RKO (cell line): ENCODE measurements at places on chromosomes 13 and 19.

DNA sequence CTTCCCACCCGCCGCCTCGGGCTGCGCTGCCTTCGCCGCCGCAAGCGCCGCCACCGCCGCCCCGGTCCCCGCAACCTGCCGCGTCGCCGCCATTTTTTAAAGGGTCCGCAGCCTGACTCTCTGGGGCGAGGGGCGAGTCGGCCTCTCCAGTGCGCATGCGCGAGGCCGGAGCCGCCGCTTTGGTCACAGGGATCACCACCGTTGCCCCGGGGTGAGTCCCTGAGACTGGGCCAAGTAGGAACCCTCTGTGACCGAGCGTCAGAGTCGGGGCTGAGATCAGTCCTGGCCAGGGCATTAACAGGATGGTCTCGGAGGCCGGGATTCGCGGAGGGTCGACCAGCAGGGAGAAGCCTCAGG is 42.6 kb downstream of the ZNF146 start:
- DNase-seq, result no peak

GRCh38 chr19:19537075-19538048 is 703 bp upstream of the CILP2 start:
- DNase-seq, result no peak

DNA sequence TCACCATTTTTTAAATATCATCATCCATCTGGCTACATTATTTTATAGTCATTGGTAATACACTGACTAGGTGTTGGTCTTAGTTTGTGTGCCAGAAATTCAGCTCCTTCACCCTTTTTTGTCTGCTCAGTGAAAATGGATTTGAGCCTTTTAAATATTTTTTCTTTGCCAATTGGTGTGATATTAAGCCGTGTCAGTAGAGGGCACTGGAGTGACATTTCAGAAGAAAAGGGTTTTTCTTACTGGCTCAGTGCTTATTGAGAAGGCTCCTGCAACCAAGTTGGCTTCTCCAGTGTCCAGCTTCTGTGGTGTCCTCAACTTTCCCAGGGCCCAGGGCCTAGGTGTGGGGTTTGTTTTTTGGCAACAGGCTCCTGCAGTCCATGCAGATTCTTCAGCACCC is 546.6 kb downstream of the DACH1 start:
- peak; percentile 58 for DNase-seq

- DNase-seq, result peak; percentile 63
These were observed at the start of gene ARHGEF1 for GRCh38 chr19:41882568-41883462. TSS of gene ARHGEF1 (plus strand) at chr19:41883184. CDS start at chr19:41888083, 4,899 bp downstream.

GRCh38 chr19:38815059-38816001 is 2.6 kb upstream of the LGALS4 start:
- DNase-seq, result no peak

DNA sequence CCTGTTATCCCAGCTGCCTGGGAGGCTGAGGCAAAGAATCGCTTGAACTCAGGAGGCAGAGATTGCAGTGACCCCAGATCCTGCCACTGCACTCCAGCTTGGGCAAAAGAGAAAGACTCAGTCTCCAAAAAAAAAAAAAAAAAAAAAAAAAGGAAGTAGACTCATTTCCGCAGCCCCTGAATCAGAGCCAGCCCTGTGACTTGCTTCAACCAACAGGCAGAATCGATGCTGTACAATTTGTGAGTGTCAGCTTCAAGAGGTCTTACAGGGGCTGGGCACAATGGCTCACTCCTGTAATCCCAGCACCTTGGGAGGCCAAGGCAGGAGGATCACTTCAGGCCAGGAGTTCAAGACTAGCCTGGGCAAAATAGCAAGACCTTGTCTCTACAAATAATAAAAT is 12.8 kb downstream of the ANKRD27 start:
- peak; percentile 84 for DNase-seq

- no peak for DNase-seq
These were observed 29.1 kb downstream of the VAV1 start for GRCh38 chr19:6801485-6802086.

GRCh38 chr13:28058866-28059613 is 41.3 kb downstream of the FLT3 start:
- peak; percentile 44 for DNase-seq

- no peak for DNase-seq
These were observed 569 bp downstream of the DLEU7 start for GRCh38 chr13:50842990-50843256.

DNA sequence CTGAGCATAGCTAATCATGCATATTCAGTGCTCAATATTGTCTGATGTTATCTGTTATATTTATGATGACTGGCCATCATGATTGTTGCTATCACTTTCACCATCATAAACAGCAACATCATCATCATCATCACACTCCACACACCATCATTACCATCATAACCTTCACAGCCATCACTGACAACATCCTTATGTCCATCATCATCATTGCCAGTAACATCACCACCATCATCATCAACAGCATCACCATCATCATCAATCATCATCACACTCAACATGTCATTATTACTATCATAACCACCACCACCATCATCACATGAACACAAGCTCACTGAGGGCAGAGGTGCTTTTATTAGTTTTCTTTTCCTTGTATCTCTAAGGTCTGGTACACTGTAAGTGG is 75.9 kb downstream of the MBD3L1 start:
- no peak for DNase-seq

DNA sequence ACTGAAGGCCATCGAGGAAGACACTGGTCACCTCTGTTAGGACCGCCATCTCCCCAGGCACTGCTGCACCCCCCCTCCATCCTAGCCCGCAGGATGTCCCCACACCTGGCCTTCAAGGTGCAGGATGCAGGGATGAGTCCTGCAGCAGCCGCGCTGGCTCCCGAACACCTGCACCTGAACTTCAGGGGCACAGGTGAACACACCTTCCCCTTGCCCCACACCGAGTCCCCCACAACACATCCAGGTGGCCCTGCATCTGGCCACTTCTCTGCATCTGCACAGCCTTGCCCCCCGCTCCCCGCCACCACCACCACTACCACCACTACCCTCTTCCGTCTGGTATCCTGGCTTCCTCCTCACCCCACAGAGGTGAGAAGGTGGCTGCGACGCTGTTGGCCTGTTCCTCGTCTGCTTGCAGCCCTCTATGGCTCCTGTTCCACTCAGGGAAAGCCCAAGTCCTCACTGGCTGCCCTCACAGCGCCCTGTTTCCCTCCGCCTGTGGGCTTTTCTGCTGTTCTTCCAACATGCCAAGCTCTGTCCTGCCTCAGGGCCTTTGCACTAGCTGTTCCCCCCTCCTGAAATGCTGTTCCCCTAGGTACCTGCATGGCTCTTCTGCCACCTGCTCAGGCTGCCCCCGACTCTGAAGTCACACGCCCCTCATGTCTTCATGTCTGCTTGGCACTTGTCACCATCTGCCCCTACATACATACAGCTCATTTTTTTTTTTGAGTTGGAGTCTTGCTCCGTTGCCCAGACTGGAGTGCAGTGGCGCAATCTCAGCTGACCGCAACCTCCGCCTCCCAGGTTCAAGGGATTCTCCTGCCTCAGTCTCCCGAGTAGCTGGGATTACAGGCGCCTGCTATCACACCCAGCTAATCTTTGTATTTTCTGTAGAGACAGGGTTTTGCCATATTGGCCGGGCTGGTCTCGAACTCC is 1.4 kb upstream of the CERS1 start:
- DNase-seq, result no peak

DNA sequence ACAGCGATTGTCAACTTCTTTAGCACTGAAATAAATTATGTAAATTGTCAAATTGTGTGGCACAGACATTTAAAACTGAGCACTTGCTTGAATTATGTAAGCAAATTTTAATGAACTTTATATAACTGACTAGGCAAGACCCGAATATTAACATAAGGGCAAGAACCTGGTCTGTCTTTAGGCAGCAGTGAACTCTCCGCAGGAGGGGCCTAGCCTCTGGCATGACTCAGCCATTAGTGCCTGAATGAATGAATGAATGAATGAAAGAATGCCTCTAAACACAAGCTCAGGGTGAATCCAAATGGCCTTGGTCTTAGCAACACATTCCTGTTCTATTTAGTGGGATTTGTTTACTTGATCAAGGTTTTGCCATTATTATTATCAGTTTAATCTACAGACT is 654.7 kb upstream of the ARGLU1 start:
- no peak for DNase-seq

DNA sequence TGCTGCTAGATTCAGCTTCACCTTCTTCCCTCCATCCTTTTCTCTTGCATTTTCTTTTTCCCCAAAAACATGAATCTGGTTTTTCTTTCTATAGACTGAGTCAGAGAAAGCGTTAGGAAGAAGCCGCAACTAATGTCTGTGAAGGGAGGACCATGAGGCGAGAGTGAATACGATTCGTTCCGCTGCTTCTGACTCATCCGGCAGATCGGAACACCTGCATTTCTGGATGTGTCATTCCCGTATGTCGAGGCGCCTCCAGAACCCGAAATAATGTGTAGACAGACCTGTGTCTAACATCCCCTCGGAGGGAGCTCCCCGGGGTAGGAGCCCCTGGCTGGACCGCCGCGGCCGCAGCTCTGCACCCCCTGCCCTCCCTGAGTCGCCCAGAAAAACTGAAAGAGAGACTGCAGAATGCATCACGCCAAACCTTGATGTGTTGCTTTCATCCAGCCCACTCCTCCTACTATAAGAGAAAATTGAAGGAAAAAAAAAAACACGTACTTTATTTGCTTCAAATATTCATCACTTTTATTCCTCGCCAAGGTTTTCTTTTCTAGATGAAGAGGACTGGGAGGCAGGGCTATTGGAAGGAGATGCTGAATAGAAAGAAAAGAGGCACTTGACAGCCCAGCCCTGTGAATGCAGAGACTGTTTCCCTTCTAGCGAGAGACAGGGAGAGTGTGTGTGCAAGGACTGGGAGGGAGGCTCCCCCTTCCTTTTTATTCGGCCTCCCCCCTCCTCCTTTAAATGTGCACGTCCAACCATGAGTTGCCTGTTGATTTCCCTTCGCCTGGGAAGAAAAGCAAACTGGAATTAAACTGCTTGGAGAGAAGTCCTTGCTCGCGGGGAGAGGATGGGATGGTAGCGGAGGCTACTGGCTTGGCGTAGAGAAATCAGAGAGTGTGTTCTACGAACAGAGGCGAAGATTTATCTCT is 616 bp upstream of the PCDH17 start:
- DNase-seq, result no peak

DNA sequence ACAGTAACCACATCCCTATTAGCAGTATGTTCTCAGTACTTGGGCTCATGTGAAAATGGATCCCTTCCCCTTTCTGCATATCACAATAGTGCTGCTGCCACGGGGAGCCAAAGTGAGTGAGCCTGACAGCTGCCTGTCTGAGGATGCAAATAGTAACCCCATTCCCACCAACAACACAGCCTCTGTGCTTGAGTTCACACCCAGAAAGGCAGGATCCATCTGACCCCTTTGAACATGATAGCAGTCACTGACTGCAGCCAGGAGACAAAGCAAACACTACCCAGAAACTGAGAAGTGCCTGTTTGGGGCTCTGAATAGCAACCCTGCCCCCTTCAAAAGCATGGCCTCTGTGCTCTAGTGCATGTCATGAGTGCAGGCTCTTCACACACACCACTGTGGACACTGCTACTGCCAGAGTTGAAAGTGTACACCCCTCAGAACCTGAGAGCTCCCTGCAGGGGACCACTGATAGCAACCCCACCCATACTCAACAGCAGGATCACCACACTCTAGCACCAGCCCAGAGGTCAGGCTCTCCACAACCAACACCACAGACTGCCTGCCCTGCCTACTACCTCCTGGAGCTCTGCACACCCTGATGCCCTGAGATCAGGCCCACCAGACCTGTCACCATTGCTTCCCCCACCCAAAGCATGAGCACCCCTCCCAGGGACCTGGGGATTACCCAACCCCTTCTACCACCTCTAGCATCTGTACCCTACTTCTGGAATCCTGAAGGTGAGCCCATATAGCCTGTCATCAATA is 1563.5 kb upstream of the PRR20A start:
- no peak for DNase-seq

DNA sequence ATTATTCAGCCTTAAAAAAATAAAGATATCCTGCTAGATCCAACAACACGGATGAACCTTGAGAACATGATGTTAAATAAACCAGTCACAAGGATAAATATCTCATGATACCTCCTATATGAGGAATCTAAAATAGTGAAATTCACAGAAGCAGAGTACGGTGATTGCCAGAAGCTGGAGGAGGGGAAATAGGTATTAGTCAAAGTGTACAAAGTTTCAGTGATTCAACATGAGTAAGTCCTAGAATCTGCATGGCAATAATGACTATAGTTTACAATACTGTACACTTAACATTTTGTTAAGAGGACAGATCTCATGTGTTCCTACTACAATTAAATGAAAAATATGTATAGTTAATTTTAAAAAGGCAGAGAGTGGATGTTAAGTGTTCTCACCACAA is 206.6 kb upstream of the SLC10A2 start:
- peak; percentile 44 for DNase-seq

GRCh38 chr13:30600496-30600895 is 17.2 kb upstream of the USPL1 start:
- no peak for DNase-seq

GRCh38 chr13:49308921-49309408 is 61.2 kb downstream of the CDADC1 start:
- DNase-seq, result no peak

GRCh38 chr19:49573009-49573408 is 7.3 kb downstream of the NOSIP start:
- DNase-seq, result no peak

DNA sequence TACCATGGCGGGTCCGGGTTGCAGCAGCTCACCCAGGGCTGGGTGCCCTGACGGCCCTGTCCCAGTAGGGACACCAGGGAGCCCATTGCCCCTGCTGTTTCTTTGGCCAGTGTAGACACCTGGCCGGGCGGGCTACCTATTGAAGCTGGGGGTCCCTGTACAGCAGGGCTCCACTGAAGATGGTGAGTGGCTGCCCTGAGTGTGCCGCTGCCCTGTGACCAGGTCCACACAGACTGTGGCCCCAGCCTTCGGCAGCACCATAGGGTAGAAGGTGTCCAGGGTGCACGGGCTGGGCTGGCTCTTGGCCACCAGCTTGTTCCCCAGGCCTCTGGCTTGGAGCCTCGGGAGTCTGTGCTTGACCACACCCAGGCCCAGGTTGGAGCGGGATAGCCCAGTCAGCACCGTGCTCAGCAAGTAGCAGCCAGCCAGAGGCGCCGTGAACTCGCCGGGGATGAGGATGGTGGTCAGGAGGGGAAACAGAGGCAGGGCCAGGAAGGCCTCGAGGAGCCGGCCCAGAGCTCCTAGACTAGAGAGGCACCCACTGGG is 25.4 kb upstream of the NPAS1 start:
- DNase-seq, result no peak

DNA sequence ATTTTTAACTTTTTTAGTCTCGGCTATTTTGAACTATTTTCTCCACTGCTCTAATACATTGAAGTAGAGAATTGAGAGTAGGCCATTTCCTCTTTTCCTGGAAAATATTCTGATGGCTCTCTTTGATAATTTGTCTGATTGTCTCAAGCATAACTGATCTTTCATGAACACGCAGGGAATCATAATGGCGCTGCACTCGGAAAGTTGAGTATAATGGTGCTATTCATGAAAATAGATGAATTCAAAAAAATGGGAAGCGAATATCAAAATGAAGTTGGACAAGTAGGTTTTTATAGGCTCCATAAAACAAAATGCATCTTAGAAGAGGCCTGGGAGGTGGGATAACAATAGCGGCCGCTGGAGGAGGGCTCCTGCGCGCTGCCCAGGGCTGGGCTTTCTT is 29.0 kb downstream of the COL4A2 start:
- DNase-seq, result no peak

- no peak for DNase-seq
These were observed 11.6 kb upstream of the HNRNPL start for GRCh38 chr19:38861368-38861767.

GRCh38 chr13:23212671-23213070 is 31.9 kb downstream of the SGCG start:
- no peak for DNase-seq

- DNase-seq, result no peak
These were observed 46.2 kb downstream of the ACTN4 start for GRCh38 chr19:38693380-38694223.

- DNase-seq, result no peak
These were observed 123.1 kb downstream of the ATP8A2 start for GRCh38 chr13:25494698-25495411.
